Motor neuron (in vitro differentiated cells): ENCODE measurements at places on chromosomes 3 and 15.

DNA sequence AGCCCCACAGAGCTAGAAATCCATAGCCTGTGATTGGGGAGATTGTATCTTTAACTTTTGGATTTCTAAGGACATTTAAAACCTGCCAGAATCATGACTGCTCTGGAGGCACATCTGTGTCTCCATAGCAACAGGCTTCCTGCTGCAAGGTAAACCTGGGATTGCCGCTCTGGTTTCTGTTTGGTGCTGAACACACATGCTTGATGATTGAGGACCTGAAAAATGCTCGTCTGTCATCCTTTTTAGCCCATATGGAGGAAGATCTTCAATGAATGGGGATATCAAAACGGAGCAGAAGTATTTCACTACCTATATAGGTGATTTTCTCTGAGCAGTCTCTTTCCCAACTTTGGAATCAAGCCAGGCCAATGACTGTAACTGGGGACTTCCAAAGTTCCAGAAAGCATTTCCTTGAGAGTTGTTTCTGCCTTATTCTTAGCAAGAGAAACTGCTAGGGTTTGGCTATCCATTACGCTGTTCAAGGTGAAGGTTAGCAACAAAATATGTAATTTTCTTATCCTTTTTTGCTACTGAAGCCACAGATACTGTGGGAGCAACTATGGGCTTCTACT is 96.5 kb upstream of the TNIK start:
- no peak for ATAC-seq

DNA sequence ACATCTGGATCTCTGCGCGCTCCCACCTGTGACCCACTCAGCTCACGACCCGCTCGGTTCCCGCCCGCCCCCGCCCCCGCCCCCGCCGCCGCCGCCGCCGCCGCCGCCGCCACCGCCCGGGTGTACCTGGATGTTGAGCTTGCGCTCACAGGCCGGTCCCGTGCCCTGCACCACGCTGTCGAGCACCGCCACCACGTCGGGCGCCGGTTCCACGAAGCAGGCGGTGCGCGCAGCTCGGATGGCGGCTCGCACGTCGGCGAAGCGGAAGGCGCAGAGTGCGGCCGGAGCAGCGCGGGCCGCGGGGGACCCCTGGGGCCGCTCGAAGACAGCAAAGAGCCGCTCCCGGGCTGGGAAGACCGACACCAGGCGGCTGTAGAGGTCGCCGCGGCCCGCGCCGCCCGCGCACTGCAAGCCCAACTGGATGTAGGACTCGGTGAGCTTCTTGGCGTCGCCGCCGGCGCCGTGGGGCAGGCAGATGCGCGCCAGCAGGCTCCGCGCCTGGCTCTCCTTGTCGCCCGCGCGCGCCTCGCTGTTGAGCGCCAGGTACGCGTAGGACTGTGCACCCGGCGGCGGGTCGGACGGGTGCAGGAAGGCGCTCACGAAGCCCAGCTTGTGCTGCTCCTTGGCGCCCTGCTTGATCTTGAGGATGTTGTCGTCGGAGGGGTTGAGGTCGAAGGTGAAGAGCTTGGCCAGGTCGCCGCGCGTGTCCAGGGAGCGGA is 1.1 kb downstream of the PLXND1 start:
- peak; percentile 50 for ATAC-seq

DNA sequence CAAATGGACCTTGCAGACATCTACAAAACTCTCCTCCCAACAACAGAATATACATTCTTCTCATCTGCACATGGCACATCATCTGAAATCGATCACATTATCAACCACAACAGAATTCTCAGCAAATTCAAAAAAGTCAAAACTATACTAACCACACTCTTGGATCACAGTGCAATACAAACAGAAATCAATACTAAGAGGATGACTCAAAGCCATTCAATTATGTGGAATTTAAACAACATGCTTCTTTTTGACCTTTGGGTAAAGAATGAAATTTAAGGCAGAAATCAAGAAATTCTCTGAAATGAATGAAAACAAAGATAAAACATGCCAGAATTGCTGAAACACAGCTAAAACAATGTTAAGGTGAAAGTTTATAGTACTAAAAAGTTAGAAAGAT is 358.1 kb downstream of the NSUN3 start:
- no peak for ATAC-seq

DNA sequence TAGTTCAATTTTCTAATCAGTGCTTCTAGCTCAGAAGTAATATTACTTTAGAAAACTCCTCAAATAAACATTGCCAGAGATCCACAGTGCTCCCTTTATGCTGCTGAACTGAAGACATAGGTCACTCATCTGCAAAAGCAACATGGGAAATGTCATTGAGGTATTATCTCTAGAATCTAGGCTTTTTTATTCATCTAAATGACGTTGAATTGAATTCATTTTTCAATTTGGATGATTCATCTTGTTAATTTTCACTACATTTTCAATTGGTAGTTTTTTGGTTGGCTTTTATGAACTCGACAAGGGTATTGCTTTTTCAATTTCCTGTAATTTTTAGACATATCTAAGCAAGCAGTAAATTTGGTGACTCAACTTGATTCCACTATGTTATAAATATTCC is 275.4 kb downstream of the NFKBIZ start:
- ATAC-seq = no peak

GRCh38 chr3:16633948-16634347 is 28.7 kb upstream of the DAZL start:
- no peak for ATAC-seq

DNA sequence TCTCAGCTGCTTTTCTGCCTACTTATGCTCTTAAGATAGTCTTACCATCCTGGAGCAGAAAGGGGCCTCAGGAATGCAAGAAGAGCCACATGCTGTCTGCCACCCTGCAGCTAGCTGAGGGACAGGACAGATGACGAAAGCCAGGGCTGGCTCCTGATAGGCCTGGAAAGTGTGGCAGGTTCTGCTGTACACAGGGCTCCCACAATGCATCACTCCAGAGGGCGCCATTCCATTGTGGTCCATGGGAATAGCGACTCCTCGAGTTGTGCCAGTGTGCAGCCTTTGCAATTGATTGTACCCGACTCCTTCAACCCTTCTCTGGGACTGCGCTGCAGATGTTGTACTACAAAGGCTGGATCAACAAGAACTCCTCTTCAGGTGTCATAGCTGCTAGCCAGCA is 11.2 kb downstream of the ACAN start:
- ATAC-seq = no peak

- ATAC-seq = no peak
These were observed 40.7 kb upstream of the TBC1D21 start for GRCh38 chr15:73832657-73833056.

DNA sequence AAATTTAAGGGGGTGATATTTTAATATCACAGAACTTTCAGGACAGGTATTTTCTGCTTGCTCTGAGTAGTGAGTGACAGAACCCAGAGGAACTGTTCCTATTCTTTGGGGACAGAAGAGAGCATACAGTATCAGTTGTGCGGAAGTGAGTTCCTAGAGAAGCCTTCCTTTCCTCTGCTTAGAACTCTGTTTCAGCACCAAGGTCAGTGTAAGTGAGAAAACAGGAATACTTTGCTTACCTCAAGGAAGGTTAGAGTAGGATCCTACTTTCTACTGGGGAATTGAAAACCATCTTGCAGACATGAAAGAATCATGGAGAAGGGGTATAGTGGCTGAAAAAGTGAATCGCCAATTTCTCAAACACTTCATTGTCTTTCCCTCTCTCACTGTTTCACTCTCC is 542.4 kb downstream of the SQOR start:
- ATAC-seq = no peak

DNA sequence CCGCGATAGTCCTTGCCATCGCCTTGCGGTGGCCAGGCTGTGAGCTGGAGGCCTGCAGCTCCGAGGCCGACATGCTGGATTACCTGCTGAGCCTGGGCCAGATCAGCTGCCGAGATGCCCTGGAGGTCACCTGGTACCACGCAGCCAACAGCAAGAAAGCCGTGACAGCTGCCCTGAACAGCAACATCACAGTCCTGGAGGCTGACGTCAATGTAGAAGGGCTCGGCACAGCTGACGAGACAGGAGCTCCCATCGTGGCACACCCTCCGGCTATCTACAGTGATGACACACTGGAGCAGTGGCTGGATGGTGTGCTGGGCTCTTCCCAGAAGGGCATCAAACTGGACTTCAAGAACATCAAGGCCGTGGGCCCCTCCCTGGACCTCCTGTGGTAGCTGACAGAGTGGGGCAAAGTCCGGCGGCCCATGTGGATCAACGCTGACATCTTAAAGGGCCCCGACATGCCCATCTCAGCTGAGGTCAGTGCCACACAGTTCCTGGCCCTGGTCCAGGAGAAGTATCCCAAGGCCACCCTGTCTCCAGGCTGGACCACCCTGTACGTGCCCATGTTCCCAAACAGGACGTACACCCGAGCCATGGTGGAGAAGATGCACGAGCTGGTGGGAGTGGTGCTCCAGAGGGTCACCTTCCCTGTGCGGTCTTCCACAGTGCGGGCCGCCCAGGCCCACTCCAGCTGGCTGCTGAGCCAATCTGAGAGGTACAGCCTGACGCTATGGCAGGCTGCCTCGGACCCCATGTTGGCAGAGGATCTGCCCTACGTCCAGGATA is 70.2 kb downstream of the FAM43A start:
- no peak for ATAC-seq

DNA sequence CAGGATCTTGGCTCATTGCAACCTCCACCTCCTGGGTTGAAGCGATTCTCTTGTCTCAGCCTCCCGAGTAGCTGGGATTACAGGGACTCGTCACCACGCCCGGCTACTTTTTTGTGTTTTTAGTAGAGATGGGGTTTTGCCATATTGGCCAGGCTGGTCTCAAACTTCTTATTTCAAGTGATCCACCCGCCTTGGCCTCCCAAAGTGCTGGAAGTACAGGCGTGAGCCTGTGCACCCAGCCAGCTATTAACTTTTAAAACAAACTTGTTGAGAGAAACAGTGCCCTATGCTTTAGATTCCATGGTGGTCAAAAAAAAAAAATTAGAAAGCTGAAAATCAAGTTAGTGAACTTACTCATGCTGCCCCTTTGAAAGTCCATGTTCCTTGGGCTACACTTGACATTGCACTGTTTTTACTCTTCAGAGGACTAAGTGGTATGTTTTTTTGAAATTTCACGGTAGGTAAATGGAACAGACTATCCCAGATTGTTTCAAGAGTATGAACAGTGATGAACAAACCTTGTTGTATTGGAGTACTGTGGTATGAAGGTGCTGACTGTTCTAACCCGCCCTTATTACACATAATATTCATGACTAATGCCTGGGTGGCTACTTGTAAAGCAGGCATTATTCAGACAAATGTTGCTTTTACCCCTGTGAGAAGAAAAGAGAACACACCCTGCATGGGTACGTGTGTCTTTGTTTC is 206.9 kb downstream of the KLHL25 start:
- ATAC-seq = peak; percentile 87

GRCh38 chr3:194139814-194140391 is 4.0 kb downstream of the HES1 start:
- no peak for ATAC-seq

GRCh38 chr3:194497799-194498575 is 11.2 kb upstream of the ATP13A3 start:
- peak; percentile 39 for ATAC-seq

GRCh38 chr3:45841757-45842491 is at the start of gene LZTFL1:
Gene LZTFL1 (minus strand): TSS chr3:45842119. CDS start chr3:45841991, 128 bp downstream.
- ATAC-seq = peak; percentile 83

- ATAC-seq = no peak
These were observed 37.9 kb downstream of the IQCB1 start for GRCh38 chr3:121796970-121797369.

DNA sequence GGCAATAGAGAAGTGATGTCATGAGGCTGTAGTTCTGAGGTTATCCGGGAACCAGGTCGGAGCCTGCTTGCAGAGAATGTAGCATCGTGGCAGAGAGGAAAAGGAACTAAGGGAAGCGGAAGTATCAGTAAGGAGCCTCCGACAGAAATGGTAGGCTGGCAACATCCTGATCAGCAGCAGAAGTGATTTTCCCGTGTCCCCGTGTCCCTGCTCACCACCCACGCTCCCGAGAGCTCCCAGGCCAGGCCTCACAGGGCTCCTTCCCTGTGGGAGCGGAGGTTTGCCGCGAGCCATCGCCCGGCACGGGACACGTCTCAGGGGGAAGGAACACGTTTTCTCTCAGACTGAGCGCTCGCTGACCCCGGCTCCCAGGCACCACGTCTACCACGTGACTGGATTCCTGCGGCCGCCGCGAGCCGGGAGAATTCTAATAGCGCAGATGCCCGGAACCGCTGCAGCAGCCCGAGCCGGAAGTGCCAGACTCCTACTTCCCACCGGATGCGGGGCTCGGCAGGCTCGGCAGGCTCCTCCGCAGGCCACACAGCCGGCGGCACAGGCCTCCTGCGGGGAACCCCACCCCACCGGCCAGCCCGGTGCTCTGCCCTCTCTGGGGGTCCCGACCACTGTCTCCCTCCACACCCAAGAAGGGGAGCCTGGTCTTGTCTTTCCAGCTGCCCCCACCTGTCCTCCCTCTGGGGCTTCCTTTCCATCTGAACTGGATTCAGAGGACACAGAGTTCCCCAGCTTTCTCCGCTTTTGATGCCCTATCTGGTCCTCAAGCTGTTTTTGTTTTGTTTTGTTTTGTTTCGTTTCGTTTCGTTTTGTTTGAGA is 99.3 kb downstream of the BDH1 start:
- ATAC-seq = peak; percentile 94

- no peak for ATAC-seq
These were observed 192.9 kb upstream of the CADPS start for GRCh38 chr3:63067999-63068645.

GRCh38 chr15:67024998-67025368 is 40.4 kb upstream of the SMAD3 start:
- no peak for ATAC-seq

GRCh38 chr3:101119535-101119934 is 126.3 kb upstream of the ABI3BP start:
- no peak for ATAC-seq

GRCh38 chr15:42582569-42583375 is 7.4 kb downstream of the STARD9 start:
- ATAC-seq = no peak

DNA sequence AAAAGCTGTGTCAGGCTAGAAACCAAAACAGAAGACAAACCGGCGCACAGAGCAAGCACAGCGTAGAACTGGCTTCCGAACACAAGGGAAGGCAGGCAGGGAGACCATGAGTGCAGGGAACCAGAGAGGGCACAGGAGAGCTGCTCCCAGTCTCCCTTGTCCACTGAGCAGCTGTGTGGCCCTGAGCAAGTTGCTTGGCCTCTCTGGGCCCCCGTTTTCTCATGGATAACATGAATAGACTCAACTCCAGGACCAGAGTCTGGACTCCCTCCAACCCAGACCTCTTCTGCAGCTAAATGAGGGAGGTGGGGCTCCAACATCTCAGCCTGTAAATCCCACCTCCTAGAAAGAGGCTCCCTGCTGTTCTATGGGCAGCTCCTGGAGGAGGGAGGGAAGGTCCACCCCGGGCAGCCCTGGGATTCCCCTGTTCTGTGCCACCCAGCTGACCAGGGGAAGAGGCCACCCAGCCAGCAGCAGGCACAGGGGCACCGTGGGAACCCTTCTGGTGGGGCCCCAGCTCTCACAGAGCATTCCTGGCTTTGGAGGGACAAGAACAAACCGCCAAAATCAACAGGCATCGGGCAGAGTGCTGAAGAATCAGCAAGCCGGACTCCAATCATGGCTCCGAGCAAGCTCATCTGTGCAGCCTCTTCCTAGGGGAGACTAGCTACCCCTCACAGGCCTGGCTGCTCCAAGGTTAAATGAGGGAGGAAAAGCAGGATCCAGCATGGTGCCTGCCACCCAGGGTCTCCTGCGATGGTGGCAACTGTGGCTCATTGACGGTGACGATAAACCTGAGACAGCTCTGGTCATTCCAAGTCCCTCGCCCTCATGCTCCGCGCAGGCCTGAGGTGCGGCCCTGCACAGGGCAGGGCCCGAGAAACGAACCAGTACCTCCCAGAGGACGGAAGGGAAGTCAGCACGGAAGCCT is 15.1 kb downstream of the XXYLT1 start:
- ATAC-seq = no peak
